ENCODE measurements at places on chromosomes 3 and 15.

DNA sequence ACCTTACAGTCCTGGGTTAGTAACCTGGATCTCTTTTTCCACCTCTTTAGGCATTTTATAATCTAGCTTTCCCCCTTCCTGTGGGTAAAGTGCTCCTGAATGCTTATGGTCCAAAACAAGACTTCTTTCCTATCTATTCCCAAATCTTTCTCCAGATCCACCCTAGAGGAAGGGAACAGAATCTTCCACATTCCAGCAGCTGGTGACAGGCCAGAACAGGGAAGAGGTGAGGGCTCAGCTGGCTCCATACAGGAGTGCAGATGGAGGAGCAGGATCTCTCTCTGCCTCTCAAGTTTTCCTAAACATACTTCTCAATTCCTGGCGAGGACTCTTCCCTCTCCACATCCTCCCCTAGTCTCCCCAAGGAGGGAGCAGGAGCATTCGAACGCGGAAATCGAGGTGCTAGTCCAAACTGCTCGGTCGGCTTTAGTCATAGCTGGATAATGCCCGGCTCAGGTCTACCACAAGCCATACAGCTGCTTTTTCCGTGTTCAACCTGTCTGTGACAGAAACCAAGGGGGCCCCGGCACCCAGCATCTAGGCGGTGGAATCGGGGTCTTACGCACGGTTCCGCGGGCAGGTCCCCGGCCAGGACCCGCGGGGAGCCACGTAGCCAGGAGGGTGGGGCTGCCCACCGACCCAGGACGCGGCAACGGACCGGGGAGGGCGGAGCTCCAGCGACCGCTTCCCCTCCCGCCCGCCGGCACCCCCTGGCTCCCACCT lies 4.0 kb downstream of the RASSF1 start:
- H3K27ac ChIP-seq, result peak overlapping the region; percentile 100
- peaks cover 4% of the 10 kb centered on the region for H3K36me3 ChIP-seq
- DNase-seq, result no peak
- peak overlapping the region; percentile 93 for H3K4me3 ChIP-seq
- no peaks in the 10 kb centered on the region for H3K27me3 ChIP-seq

DNA sequence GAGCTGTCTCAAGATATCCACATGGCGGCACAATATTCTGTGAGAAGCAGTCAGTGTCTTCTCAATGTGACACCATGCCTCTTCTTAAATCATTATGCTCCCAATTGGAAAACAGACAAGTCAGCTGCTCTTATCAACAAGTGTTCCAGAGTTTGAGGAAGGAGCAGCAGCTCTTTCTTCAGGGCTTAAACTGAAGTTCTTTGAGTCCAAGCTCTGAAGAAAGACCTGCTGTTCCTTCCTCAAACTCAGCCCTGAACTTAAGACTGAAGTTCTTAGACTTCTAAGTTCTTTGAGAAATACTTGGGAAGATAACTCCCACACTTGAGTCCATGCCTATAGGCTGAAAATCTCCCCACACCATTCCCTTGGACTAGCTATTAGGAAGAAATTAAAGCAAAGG lies 43.4 kb downstream of the NPTN start:
- peaks cover 2% of the 10 kb centered on the region for H3K4me1 ChIP-seq
- H3K4me3 ChIP-seq, result no peak overlapping the region
- H3K27me3 ChIP-seq, result no peaks in the 10 kb centered on the region
- DNase-seq, result no peak
- H3K36me3 ChIP-seq, result peaks cover 77% of the 10 kb centered on the region

GRCh38 chr15:92707880-92708551 lies 52.4 kb upstream of the FAM174B start:
- no peak overlapping the region for H3K4me3 ChIP-seq
- H3K27ac ChIP-seq, result no peak overlapping the region
- DNase-seq, result no peak
- no peaks in the 10 kb centered on the region for H3K4me1 ChIP-seq

DNA sequence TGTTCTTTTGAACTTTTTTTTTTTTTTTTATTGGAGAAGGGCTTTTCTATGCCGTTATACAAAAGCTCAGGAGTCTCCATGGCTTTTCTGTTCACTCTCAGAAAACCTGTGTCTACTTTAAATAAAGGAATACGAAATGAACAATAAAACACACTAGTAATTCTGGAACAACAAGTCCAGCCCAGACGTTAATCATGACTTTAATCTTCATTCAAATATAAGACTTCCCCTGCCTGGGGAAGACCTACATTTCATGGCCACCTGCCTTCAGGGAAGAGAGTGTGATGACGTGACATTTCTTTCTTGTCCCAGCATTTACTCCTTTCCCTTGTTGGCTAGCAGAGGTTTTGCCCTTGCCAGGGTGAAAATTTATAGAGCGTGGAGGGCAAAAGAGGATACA lies 564.5 kb downstream of the PDCD6IP start:
- DNase-seq, result no peak
- no peaks in the 10 kb centered on the region for H3K36me3 ChIP-seq
- H3K4me3 ChIP-seq, result no peak overlapping the region
- H3K27ac ChIP-seq, result no peak overlapping the region
- H3K27me3 ChIP-seq, result no peaks in the 10 kb centered on the region
- H3K4me1 ChIP-seq, result no peaks in the 10 kb centered on the region

- H3K27ac ChIP-seq, result peak overlapping the region; percentile 55
- no peak for DNase-seq
- no peaks in the 10 kb centered on the region for H3K27me3 ChIP-seq
- H3K4me3 ChIP-seq, result no peak overlapping the region
- H3K4me1 ChIP-seq, result peaks cover 12% of the 10 kb centered on the region
These were observed 127.2 kb downstream of the ZBTB20 start for GRCh38 chr3:115019900-115020299.

GRCh38 chr15:70653426-70653825 lies 109.9 kb downstream of the UACA start:
- H3K27ac ChIP-seq, result no peak overlapping the region
- no peaks in the 10 kb centered on the region for H3K4me1 ChIP-seq
- no peak overlapping the region for H3K4me3 ChIP-seq

DNA sequence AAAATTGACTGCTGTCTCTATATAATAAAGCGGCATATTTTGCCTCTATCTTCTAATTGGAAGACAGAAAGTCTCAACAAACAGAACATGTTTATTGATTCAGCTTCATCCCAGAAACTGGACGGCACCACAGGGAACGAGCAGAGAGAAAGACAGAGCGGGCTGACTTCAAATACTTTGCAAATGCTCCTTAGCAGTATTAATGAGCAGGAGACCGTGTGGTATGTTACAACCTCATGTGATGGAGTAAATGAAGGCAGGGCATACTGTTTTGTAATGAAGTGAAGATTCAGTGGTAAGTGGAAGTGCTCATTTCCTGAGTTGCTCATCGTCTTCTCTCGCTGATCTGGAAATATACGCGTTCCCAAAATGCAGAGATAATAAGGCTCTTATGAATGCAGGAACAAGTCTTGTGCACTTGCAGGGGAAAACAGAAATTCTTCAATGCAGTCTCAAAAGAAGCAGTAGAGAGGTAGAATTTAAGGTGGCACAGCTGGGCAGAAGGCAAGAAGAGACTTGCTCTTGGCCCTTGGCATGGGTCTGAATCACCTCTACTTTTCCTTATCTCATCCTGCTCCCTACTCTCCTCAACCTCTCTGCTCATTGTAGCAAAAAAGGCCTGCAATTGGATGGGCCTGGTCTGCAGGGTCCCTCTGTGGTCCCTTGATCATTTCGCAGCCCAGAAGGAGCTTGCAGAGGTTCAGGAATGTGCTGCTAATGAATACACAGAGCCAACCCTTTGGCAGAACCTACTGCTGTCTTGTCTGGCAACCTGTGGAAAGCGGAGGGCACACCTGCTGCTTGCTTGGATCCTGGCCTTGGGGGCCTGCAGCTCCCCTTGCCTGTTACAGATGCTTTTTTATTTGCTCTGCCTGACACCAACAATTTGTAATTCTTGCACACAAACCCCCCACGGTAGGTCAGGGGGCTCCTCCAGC lies 604.9 kb upstream of the CFAP20DC start:
- H3K4me1 ChIP-seq, result peaks cover 12% of the 10 kb centered on the region
- DNase-seq, result no peak
- H3K27ac ChIP-seq, result peak overlapping the region; percentile 66
- no peaks in the 10 kb centered on the region for H3K36me3 ChIP-seq

GRCh38 chr3:195802795-195803194 lies 8.9 kb downstream of the MUC4 start:
- H3K27me3 ChIP-seq, result no peaks in the 10 kb centered on the region
- no peaks in the 10 kb centered on the region for H3K36me3 ChIP-seq
- no peak for DNase-seq

- H3K36me3 ChIP-seq, result peaks cover 89% of the 10 kb centered on the region
- DNase-seq, result no peak
- peak overlapping the region; percentile 79 for H3K27ac ChIP-seq
- no peak overlapping the region for H3K4me3 ChIP-seq
- no peaks in the 10 kb centered on the region for H3K27me3 ChIP-seq
- peaks cover 13% of the 10 kb centered on the region for H3K4me1 ChIP-seq
These were observed 53.8 kb downstream of the CDCP1 start for GRCh38 chr3:45092132-45093031.

- no peaks in the 10 kb centered on the region for H3K36me3 ChIP-seq
- H3K27ac ChIP-seq, result peak overlapping the region; percentile 10
- H3K4me1 ChIP-seq, result peaks cover 63% of the 10 kb centered on the region
- H3K27me3 ChIP-seq, result no peaks in the 10 kb centered on the region
These were observed 164.5 kb downstream of the VGLL4 start for GRCh38 chr3:11479221-11479620.

GRCh38 chr3:66401157-66401550 lies 99.7 kb downstream of the LRIG1 start:
- H3K4me3 ChIP-seq, result no peak overlapping the region
- H3K36me3 ChIP-seq, result peaks cover 90% of the 10 kb centered on the region
- no peak for DNase-seq
- H3K27me3 ChIP-seq, result no peaks in the 10 kb centered on the region
- H3K27ac ChIP-seq, result no peak overlapping the region

GRCh38 chr3:185687271-185687878 lies 101.3 kb downstream of the SENP2 start:
- no peaks in the 10 kb centered on the region for H3K36me3 ChIP-seq
- no peak overlapping the region for H3K4me3 ChIP-seq
- no peak overlapping the region for H3K27ac ChIP-seq
- no peaks in the 10 kb centered on the region for H3K27me3 ChIP-seq

- no peaks in the 10 kb centered on the region for H3K4me1 ChIP-seq
- H3K4me3 ChIP-seq, result no peak overlapping the region
- no peak for DNase-seq
These were observed 70.9 kb downstream of the CGGBP1 start for GRCh38 chr3:87987952-87988351.

DNA sequence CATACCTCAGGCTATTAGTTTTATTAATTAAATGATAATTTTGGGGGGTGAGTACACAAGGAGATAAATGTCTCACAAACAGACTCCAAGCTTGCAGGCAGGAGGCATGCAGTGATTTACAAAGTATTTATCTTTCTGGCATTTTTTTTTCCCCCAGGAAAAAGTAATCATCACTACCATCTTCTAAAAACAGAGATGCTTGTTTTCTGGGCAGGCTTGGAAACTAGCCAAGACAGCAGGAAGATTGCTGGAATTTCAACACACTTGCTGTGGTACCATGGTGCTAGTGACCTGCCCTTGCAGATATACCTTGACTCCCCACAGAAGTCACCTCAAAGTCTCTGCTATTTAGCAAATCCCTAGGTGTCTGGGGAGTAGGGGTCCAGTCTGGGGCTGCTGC lies 732.8 kb upstream of the CFAP20DC start:
- no peaks in the 10 kb centered on the region for H3K27me3 ChIP-seq
- no peaks in the 10 kb centered on the region for H3K4me1 ChIP-seq
- no peak for DNase-seq
- H3K4me3 ChIP-seq, result no peak overlapping the region
- H3K36me3 ChIP-seq, result no peaks in the 10 kb centered on the region

- H3K27me3 ChIP-seq, result peaks cover 2% of the 10 kb centered on the region
- no peak for DNase-seq
- no peaks in the 10 kb centered on the region for H3K36me3 ChIP-seq
- H3K4me1 ChIP-seq, result no peaks in the 10 kb centered on the region
- H3K4me3 ChIP-seq, result no peak overlapping the region
These were observed 25.5 kb upstream of the ESYT3 start for GRCh38 chr3:138408751-138409570.

GRCh38 chr3:181930105-181930504 lies 218.4 kb downstream of the SOX2 start:
- no peak overlapping the region for H3K4me3 ChIP-seq
- H3K27ac ChIP-seq, result no peak overlapping the region
- no peaks in the 10 kb centered on the region for H3K36me3 ChIP-seq
- H3K4me1 ChIP-seq, result no peaks in the 10 kb centered on the region
- no peaks in the 10 kb centered on the region for H3K27me3 ChIP-seq

DNA sequence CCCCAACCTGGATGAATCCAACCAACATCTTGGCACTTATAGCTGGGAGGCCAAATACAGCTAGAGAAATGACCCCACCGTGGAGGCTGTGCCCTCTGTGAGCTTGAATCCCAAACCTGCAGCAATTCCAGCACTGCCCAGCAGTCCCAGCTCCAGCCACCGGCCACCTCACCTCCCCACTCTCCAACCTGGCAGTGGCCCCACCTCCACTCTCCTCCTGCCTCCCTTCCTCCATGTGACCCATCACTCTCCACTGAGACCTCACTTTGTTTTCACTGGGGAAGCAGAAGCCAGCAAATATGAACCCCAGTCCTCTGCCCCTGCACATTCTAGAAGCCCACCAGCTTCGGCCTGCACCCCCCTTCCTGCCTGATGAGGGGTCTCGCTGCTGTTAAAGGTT lies 79.7 kb upstream of the LINGO1 start:
- H3K27ac ChIP-seq, result no peak overlapping the region
- no peak overlapping the region for H3K4me3 ChIP-seq
- H3K36me3 ChIP-seq, result no peaks in the 10 kb centered on the region
- no peak for DNase-seq

DNA sequence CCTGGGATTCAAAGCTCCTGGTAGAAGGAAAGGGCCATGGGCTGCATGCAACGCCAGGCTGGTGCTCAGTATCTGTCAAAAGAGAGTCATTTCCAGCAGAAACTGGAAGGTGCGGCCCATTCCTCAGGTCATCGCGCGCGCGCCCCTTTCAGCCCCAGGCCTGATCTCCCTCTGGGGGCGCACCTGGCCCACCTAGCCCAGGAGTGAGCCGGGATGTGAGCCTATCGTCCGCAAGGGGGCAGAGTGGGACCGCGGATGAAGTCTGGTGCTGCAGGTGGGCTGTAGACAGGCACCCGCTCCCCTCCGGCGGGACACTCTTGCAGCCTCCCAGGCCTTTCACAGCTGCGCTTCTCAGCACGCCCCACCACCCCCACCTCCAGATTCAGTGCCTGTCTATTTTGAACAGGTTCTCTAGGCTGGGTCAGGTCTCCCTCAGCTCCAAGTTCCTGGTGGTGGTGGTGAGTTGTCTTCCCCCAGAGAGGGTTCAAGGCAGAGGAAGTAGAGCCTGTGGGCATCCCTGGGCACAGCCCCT lies 5.8 kb upstream of the RPL29 start:
- no peak for DNase-seq
- H3K27me3 ChIP-seq, result peaks cover 7% of the 10 kb centered on the region
- H3K27ac ChIP-seq, result no peak overlapping the region

DNA sequence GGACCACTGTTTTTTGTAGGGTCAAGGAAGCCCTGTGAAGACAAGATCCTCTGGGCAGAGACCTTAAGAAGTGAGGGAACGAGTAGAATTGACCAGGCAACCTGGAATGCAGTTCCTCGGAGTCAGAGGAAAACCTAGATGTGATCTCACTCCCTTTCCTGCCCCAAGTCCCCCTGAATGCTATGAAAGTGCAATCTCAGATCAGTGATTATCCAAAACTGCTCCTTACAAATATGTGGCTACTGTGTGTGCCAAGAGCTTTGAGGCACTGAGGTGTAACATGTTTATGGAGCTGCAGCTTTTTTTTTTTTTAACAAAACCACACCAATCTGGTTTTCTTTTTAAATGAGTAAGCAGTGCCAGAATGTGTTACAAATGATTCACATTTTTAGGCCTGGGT lies 35.8 kb downstream of the THSD4 start:
- H3K27me3 ChIP-seq, result no peaks in the 10 kb centered on the region
- DNase-seq, result no peak
- no peaks in the 10 kb centered on the region for H3K36me3 ChIP-seq
- no peak overlapping the region for H3K27ac ChIP-seq

- peak overlapping the region; percentile 59 for H3K27ac ChIP-seq
- no peak for DNase-seq
- H3K4me3 ChIP-seq, result no peak overlapping the region
These were observed 7.6 kb upstream of the TMEM44 start for GRCh38 chr3:194640829-194641228.
